ENCODE measurements at places on chromosomes 11 and 22.

- DNase-seq: no peak
These were observed 72.1 kb upstream of the YWHAH start for GRCh38 chr22:31872209-31872608.

GRCh38 chr11:60457576-60457975 lies 1.9 kb downstream of the MS4A1 start:
- no peak for DNase-seq

DNA sequence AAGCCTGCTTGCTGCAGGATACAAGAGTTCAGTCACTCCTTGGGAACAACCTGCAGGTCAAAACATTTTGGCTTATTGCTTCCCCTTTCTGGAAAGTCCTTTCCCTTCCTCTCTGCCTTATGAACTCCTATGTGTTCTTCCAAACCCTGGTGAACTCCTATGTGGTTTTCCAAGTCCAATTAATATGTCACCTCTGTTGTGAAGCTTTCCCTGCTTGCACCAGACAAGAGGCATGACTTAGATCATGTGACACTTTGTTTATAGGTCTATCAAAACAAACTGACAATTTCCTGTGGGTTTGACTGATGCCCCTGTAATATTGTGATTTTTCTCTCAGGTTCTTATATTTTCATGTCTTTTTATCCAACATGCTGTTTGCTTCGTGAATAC lies 64.2 kb downstream of the ENDOD1 start:
- DNase-seq: no peak

DNA sequence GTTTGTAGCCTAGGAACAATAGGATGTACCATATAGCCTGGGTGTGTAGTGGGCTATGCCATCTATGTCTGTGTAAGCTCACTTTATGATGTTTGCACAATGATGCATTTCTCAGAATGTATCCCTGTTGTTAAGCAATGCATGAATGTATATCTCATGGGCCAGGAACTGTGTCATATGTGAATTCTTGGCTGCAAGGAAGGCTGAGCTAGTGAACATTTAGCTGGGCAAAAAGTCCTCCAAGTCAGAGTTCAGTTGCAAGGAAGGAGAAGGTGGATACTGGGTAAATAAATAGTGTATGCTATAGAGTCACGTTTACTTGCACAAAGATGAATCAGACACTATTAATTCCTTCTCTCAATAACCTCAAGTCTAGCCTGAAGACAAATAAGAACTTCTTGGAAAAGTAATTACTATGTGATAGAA lies 136.1 kb downstream of the EHF start:
- no peak for DNase-seq

GRCh38 chr11:31240340-31240904 lies 129.1 kb downstream of the DCDC1 start:
- no peak for DNase-seq

- DNase-seq: no peak
These were observed 22.5 kb downstream of the PRRG4 start for GRCh38 chr11:32852207-32852606.

- DNase-seq: no peak
These were observed 5.0 kb downstream of the PRDM11 start for GRCh38 chr11:45151362-45151982.

DNA sequence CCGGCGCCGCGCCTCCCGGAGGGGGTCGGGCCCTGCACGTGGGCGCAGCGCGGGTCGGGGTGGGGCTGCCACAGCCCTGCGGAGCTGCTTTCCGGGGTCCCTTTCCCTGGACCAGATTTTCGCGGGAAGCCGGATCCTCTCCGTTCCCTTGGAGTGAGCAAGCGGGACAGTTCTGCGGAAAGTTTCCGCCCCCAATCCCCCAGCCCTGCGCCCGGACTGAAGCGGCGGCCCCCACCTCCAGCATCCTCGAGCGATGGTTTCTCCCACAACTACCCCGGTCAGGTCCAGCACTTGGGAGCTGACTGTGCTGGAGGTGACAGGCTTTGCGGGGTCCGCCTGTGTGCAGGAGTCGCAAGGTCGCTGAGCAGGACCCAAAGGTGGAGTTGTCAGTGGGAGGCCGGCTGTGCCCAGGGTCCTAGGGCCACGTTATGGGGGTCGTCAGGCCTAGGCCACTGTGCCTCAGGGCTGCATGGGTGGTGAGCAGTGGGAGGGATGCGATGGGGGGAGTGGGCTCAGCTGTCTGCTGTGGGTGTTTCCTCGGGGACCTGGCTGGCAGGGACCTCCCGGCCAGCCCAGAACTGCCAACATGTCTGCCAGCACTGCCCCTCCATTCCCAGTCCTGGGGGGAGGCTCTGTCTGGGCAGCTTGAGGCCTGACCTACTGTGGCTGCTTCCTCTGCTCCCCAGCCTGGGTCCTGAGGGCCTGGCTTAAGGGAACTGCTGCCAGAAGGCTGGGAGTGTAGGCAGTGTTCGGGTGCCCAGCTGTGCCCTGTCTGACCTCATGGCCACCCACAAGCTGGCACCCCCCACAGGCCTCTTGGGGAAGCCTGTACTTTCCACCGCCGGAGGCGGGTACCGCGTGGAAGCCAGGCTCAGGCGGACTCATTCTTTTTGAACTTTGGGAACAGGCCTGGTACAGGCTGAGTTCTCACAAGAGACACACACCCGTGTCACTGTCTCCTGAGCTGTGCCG lies 726 bp downstream of the ST3GAL4 start:
- peak; percentile 81 for DNase-seq

Data from right cardiac atrium (tissue), 5 donors.